ENCODE measurements at places on chromosomes 4 and X.

DNA sequence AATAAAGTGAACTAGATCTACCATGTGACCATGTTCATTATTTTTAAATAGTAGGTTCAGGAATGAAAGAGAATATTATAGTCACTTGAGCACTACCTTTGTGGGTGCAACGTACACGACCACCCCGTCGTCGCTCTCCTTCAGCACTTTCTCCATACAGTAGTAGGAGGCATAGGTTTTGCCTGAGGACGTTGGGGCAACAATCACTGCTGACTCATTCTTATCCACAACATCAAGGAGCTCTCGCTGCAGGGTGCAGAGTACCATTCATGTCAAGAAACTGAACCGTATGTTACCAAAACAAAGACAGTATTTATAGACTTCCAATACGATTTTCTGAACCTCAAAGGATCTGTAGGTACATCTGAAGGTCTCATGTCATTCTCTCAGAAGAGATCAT is 44.7 kb downstream of the DDX60 start:
- no peak overlapping the region for H3K4me3 ChIP-seq
- H3K27me3 ChIP-seq = no peaks in the 10 kb centered on the region
- H3K4me1 ChIP-seq = peaks cover 1% of the 10 kb centered on the region

DNA sequence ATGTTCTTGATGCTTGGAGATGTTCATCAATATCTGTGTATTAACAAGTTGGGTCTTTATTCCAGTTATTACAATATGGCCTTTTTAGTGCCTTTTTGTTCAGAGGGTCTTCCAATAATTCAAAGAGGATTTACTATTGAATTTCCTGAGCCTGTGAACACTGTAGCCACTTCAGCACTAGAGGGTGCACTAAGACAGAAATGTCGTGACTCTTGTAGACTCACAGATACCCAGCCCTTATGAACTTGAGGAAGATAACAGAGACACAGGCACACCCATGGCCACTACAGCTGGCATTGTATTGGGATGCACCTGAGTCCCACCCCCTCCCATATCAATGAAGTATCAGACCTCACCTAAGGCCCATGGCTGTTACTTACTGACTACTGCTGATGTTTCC is 54.4 kb upstream of the ACTRT1 start:
- no peaks in the 10 kb centered on the region for H3K27me3 ChIP-seq
- H3K36me3 ChIP-seq = no peaks in the 10 kb centered on the region
- no peaks in the 10 kb centered on the region for H3K4me1 ChIP-seq
- no peak overlapping the region for H3K4me3 ChIP-seq
- no peak overlapping the region for H3K27ac ChIP-seq

GRCh38 chrX:39159921-39160507 is 358.8 kb downstream of the MID1IP1 start:
- H3K27ac ChIP-seq = no peak overlapping the region

DNA sequence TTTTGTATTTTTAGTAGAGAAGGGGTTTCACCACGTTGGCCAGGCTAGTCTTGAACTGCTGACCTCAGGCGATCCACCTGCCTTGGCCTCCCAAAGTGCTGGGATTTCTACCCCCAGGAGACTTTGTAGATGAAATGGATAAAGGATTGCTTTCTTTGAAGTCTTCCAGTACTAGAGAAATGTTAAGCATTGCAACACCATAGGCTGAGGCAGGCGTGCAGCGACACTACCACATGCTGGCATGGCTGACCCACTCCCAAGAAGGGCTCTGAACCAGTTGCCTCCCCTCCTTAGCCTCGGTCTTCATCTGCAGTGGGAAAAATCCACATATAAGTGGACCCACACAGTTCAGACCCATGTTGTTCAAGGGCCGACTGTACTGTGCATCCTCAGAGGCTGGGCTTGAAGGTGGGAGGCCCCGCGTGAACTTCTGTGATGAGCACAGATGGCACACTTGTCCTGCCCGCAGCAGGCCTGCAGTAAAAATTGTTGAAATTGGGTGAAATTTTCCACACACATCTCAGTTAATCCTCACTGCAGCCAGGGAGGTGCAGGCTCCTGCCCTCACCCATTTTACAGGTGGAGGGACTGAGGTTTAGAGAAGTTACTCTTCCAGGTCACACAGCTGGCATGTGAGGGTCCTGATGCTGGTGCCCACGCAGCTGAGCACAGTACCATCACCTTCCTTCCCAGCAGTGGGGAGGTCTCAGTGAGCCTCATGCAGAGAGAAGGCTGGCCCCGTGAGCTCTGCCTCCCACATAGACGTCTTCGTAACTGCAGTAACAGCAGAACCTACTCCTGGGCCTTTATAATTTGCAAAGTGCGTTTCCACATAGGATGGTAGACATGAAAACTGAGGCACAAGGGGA is 35.5 kb downstream of the HTRA3 start:
- DNase-seq = no peak
- no peaks in the 10 kb centered on the region for H3K27me3 ChIP-seq
- H3K27ac ChIP-seq = no peak overlapping the region
- no peaks in the 10 kb centered on the region for H3K36me3 ChIP-seq

DNA sequence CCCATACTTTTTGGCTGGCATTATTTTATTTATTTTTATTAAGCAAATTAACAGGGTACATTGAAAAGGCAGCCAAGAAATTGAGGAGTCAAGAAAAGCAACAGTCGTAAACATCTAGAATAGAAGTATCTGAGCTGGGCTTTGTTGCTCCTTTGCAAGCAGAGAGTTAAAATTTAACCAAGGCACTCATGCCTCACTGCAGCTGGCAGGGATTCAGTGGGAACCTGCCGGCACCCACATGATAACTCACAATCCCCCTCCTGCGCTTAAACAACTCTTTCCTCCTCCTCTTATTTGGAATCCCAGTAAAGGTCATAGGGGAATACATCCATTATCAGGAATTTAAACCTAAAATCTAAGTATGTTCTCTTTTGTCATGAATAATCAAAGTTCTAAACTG is 115.5 kb downstream of the SOX3 start:
- H3K27me3 ChIP-seq = peaks cover 2% of the 10 kb centered on the region
- no peaks in the 10 kb centered on the region for H3K36me3 ChIP-seq
- H3K27ac ChIP-seq = no peak overlapping the region
- H3K4me3 ChIP-seq = no peak overlapping the region
- no peaks in the 10 kb centered on the region for H3K4me1 ChIP-seq
- DNase-seq = no peak

- no peaks in the 10 kb centered on the region for H3K36me3 ChIP-seq
- H3K27me3 ChIP-seq = no peaks in the 10 kb centered on the region
- DNase-seq = no peak
Observed at GRCh38 chrX:108420481-108420880, 17.7 kb downstream of the COL4A6 start.

DNA sequence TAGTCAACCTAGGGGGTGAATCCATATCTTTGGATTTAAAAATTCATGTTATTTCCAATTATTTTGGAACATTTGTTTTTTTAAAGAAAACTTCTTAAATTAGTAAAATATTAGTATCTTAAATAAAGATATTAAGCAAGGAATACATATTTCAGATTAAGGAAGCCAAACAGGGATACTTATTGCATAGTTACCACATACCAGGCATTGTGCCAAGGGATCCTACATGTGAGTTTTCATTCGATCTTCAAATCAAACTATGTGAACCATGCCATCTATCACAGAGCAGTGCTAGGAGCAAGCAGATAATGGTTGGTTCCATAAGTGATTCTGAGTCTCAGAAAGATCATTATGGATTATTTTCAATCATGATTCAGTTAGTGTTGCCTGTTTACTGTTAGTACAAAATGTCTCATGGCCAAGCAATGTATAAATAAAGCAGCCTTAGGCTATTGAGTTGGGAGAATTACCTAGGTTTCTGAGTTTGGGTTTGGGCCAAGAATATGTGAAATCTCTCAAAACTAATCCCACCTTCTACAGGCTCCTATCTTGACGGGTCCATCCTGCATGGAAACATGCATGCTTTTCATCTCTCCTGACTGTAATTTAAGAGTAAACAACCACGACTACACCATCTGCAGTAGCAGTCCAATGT is 176.7 kb downstream of the NPFFR2 start:
- H3K27me3 ChIP-seq = no peaks in the 10 kb centered on the region
- H3K36me3 ChIP-seq = no peaks in the 10 kb centered on the region
- H3K27ac ChIP-seq = no peak overlapping the region
- no peak overlapping the region for H3K4me3 ChIP-seq
- peak; percentile 4 for DNase-seq

GRCh38 chrX:115504167-115504566 is 56.8 kb upstream of the PLS3 start:
- H3K27me3 ChIP-seq = peaks cover 12% of the 10 kb centered on the region
- H3K4me3 ChIP-seq = no peak overlapping the region
- no peak overlapping the region for H3K27ac ChIP-seq
- no peaks in the 10 kb centered on the region for H3K36me3 ChIP-seq
- no peak for DNase-seq
- H3K4me1 ChIP-seq = no peaks in the 10 kb centered on the region

DNA sequence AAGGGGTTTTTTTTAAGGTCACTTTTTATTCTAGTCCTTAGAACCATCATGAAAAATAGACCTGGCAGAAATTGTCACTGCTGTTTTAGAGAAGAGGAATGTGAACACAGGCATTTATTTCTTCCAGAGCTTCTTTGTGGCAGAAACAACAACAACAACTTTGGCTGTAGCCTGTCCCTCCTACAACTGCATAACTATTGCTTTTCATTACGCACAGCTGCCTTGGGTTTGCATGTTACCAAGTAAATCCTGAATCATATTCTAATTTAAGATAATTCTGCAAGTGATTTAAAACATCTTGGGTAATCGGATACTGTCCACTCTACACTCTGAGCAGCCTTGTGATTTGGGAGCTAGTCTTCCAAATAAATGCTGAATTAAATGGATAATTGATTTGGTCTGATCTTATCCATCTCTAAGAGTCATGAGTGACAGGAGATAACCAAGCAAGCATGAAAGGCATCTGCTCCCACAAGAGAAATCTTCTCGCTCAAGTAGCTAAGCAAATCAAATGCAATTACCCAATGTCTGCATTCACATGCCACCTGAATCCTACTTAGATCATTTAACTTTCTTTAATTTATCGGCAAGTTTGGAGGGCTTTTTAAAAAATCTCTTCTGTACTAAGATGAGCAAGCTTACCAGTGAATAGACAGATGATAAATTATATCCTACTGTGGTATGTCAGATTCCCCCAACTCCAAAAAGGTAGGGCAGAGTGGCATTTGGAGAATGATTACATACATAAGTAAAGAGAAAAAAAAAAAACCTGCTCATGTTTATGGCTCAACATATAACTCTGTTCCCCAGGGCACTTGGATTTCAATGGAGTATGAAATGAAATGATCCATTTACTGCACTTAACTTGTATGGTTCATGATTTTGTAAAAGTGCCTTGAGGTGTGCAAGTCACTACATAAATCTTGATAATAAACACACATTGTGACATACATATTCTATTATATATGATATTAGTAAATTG is 73.6 kb downstream of the EGF start:
- H3K27ac ChIP-seq = no peak overlapping the region
- H3K4me1 ChIP-seq = no peaks in the 10 kb centered on the region
- no peaks in the 10 kb centered on the region for H3K27me3 ChIP-seq
- H3K36me3 ChIP-seq = no peaks in the 10 kb centered on the region
- no peak for DNase-seq

GRCh38 chr4:7287918-7288280 is 95.6 kb downstream of the SORCS2 start:
- H3K4me1 ChIP-seq = peaks cover 22% of the 10 kb centered on the region
- H3K27me3 ChIP-seq = no peaks in the 10 kb centered on the region
- H3K36me3 ChIP-seq = no peaks in the 10 kb centered on the region
- H3K27ac ChIP-seq = no peak overlapping the region

DNA sequence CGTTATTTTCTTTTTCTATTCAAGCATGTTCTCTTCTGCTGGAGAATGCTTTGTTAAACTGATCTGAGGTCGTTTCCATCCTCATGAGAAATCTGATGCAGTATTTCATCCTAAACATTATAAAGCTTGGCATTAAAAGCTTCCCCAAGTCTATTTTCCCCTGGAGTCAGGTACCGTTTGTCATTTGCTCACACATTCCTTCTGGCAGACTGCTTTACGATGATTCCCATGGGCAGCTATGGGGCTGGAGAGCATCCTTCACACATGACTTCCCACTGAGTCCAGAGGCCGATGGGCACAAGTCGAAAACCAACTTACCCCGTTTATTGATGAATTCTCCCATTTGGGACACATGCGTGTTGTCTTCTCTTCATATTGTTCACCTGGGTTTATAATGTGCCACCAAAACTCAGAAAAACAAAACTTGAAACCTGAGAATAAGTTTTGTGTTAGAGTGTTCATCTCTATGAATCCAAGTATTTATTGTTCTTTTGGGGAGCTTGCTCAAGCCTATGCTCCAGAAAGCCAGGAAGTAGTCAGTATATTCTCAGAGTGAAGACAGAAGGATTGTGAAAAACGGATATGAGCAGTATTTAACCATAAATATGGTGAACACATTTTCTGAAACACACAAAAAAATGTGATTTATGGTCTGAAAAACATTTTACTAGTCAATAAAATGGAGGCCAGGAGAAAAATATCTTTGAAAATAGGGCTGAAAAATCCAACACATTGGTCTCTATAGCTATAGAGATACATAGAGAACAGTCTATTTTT is 298.8 kb upstream of the NOCT start:
- no peak overlapping the region for H3K4me3 ChIP-seq
- no peak overlapping the region for H3K27ac ChIP-seq
- no peaks in the 10 kb centered on the region for H3K36me3 ChIP-seq

DNA sequence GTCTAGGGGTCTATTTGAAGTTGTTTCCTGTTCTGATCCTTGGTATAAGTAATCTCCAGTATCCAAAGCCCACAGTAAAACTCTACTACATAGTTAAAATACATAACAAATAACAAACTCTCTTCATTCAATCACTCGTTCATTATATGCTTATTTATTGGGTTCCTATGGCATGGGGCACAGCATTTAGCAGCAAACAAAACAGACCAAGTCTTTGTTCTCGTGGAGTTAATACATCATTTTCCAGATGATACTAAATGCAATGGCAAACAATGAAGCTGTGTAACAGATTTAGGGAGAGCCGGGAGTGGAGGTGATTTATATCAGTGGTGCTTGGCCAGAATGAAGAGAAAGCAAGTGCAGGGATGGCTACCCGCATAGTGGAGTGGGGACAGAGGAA is 36.6 kb upstream of the SPARCL1 start:
- no peaks in the 10 kb centered on the region for H3K4me1 ChIP-seq
- DNase-seq = no peak
- no peaks in the 10 kb centered on the region for H3K27me3 ChIP-seq

- peaks cover 6% of the 10 kb centered on the region for H3K27me3 ChIP-seq
- no peak overlapping the region for H3K27ac ChIP-seq
- DNase-seq = peak; percentile 16
- H3K4me3 ChIP-seq = peak overlapping the region; percentile 20
Observed at GRCh38 chrX:74923942-74924448, 1.3 kb downstream of the NEXMIF start.
